ENCODE measurements at places on chromosomes 16 and 17. TPM values are rescaled to one million over a fixed set of nuclear protein-coding genes. Genes with fewer than 3 reads are reported as not detected.

HOXB1 gene
- total RNA-seq, result not detected

- no peak for DNase-seq
These were observed 163.7 kb upstream of the NLRP1 start for GRCh38 chr17:5747964-5748363.

DNA sequence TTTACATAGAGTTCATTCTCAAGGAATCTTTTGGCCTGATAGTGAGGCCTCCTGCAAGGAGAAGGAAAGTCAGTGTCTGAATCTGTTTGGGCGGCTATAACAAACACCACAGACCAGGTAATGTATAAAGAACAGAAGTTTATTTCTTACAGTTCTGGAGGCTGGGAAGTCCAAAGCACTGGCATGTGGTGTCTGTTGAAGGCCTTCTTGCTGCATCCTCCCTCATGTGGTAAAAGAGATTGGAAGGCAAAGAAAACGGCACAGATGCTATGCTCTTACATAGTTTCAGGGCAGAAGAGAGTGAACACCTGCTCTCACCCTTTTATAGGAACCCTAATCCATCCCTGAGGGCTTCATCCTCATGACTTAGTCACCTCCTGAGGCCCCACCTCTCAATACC lies 31.2 kb upstream of the DNAJA2 start:
- DNase-seq, result no peak

DNA sequence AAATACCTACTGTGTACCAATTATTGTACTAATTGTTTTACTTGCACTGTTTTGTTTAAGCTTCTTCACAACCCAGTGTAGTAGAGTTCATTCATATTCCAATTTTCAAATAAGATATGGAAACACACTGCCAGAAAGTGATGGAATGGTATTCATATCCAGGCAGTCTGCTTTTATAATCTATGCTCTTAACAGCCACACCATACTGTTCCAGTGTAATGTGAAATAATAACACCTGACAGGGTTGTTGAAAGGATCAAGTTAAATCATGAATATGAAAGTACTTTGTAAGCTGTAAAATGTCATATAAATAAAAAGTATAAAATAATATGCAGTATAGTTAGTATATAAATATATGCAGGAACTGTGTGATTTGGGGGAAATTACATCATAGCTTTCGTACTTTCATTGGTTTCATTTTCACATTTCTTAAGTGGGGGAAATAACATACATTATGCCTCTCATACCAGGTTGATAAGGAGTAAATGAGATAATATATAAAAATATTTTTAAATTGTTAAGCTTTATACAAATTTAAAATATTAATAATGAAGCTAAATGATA lies 230.8 kb downstream of the TANC2 start:
- no peak for DNase-seq

- no peak for DNase-seq
These were observed 3.9 kb upstream of the ZFPM1 start for GRCh38 chr16:88449267-88449561.

DNA sequence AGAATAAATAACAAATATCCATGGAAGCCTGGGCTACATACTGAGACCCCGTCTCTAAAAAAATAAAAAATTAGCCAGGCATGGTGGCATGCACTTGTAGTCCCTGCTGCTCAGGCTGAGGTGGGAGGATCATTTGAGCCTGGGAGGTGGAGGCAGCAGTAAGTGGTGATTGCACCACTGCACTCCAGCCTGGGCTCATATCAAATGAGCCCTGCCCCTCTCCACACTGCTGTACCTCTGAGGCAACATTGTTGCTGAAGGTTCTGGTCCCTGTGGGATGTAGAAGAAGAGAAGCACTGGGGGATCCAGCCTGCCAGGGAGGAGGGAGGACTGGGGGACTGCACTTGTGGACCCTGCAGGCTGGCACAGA lies 11.4 kb upstream of the ARHGAP23 start:
- DNase-seq, result no peak

GRCh38 chr17:57940231-57940630 lies 15.0 kb downstream of the CUEDC1 start:
- no peak for DNase-seq

GRCh38 chr17:1177016-1177700 lies 2.6 kb downstream of the ABR start:
- peak; percentile 57 for DNase-seq

- no peak for DNase-seq
These were observed 6.1 kb upstream of the CD300C start for GRCh38 chr17:74552037-74552436.

DNA sequence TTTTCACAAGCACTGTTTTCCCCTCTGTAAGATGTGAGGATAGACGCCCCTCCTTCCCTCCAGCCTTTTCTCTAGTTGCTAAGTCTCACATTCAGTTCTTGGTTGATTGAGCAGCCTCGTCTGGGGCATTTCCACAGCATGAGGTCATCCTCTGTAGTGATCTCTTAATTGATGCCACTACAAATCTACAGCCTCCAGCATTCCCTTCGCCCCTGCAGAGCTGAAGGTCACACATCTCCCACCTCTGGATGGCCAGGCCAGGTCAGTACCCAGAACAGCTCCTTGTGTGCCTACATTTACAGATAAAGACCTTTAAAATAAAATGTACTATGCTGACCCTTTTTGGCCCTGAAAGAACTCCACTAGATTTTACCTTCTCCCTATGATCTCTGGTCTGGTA lies 32.5 kb upstream of the CDH11 start:
- DNase-seq, result no peak

- no peak for DNase-seq
These were observed 23.4 kb downstream of the NGFR start for GRCh38 chr17:49518346-49519078.
